ENCODE measurements at places on chromosomes 3 and 15.

- DNase-seq = no peak
Observed at GRCh38 chr3:9153904-9154619, 95.4 kb downstream of the SRGAP3 start.

GRCh38 chr3:10445561-10446175 is 59.7 kb downstream of the ATP2B2 start:
- no peak for DNase-seq

DNA sequence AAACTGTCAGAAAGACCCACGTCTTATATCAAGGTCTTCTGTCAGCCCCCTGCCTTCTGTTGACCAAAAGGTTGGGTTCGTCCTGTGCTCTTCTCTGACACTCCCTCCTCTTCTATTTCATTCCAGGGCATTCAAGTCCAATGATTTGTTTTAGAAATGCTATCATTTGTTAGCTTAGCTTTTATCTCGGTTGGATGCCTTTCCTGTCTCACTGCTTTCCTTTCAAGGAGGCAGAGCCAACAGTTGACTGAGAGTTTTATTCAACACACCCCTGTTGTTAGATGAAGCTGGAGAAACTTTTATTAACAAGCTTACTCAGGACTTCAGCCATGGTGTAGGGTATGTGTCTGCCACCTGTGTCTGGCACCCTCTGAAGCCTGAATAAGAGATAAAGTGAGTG is 112.0 kb upstream of the SLC7A14 start:
- DNase-seq = no peak

DNA sequence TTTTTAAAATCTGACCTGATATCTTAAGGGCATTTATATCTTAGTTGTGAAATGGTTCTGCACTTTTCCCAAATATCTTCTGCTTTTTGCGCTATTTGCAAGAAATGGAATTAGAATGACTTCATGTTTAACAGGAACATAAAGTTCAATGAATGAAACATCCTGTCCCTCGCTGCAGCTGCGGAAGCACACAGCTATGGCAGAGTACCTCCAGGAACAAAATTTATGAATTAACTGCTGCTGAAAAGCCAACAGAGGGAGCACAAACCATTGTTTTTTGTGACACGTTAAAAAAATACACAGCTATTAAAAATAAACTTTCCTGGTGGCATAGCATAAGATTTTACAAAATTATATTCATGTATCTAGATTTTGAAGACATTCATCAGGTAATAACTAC is 404.4 kb upstream of the MDFIC2 start:
- no peak for DNase-seq

DNA sequence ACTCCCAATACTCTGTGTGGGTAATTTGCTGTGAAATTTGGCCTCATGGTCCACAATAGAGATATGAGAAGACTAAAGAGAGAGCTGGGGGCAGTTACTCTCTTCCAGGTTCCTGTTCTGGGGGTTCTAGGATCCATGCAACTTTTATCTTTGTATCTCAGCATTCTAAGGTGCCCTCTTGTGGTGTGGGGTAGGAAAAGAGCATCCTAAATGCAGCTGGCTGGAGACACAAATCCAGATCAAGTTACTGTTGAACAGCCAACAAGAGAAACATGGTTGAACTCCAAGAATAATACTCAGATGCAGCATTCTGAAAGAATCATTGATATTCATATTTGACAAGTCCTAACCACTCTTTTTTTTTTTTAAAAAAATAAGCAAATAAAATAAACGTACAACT is 238.2 kb downstream of the GREM1 start:
- peak; percentile 8 for DNase-seq

DNA sequence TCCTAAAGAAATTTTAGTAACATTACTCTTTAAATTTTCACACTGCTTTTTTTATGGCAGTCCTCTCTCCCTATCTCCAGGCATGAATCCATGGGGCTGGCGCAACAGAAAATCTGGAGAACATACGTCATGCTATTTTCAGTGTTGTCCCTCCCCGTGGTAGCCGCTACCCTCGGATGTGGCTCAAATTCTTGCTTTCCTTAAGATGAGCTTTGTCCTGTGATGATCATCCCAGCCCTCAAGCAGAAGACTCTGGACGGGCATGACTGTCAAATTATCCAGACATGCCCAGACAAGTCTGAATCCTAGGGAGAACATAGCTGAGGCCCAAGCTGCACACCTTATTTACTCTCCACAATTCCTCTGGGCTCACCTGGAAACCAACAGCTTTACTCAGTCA is 49.1 kb downstream of the FMN1 start:
- DNase-seq = no peak

DNA sequence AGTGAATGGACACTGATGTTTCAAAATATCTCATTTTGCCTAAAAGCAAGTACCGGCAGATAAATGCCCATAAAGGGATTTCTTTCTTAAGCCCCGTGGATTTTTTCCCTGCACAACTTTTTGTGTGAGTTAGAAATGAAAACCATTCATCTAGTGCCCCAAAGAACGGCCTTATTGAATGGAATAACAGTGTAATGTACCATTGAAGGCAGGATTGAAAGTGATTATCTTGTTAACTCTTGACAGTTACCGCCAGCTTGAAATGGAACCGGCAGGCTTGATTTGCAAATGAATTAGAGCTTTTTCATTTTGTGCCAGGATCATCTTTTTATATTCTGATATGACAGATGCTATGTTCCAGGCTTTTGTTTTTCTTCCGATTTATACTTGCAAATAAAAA is 162.2 kb downstream of the RSRC1 start:
- no peak for DNase-seq

GRCh38 chr3:39275052-39275451 is 4.8 kb downstream of the CX3CR1 start:
- DNase-seq = no peak

All from HuH-7 (cell line).